ENCODE measurements at places on chromosomes 3 and 15.

- H3K27me3 ChIP-seq: no peaks in the 10 kb centered on the region
- DNase-seq: no peak
- H3K27ac ChIP-seq: no peak overlapping the region
- no peaks in the 10 kb centered on the region for H3K4me1 ChIP-seq
- H3K36me3 ChIP-seq: no peaks in the 10 kb centered on the region
- no peak overlapping the region for H3K4me3 ChIP-seq
Measured at GRCh38 chr3:102614585-102614984, 179.8 kb downstream of the ZPLD1 start.

DNA sequence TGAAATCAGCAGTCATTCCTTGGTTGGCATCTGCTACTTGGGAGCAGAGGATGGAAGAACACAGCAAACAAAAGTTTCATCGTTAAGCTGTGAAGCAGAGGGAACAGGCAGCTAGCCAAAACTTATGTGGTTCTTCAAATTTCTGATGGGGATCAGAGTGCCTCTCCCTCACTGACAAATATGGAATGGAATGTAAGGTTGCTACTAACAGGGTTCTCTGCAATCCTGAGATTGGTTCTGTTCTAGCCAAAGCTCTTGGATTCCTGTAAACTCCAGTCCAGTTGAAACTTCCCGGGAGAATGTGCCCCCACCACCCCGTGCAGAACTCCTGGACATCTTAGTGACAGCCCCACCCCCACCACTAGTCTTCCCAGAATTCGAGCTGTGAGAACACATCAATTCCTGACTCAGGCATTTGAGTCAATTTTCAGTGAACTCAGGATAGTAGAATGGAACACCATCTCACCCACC lies 55.9 kb upstream of the PHLDB2 start:
- peak overlapping the region; percentile 95 for H3K27ac ChIP-seq
- no peaks in the 10 kb centered on the region for H3K27me3 ChIP-seq
- no peak overlapping the region for H3K4me3 ChIP-seq
- DNase-seq: peak; percentile 89
- H3K4me1 ChIP-seq: peaks cover 43% of the 10 kb centered on the region

DNA sequence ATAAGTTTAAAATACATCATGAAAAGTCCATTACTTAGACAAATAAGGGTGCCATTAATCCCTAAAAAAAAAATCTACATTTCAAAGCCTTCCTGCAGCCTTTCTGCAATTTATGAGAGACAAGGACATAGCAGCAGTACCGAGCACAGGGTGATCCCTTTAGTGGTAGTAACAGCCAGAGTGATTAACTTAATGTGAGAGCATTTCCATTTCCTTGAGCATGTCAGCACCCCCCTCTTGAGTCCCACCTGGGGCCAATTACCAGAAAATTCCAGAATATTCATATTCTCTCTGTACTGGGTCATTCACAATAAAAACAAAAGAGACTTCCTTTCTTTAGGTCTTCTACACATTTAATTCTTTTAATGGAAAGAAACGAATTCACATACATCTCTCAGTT lies 546.9 kb upstream of the CCDC54 start:
- no peaks in the 10 kb centered on the region for H3K27me3 ChIP-seq
- DNase-seq: no peak
- no peak overlapping the region for H3K4me3 ChIP-seq
- H3K4me1 ChIP-seq: no peaks in the 10 kb centered on the region
- H3K27ac ChIP-seq: no peak overlapping the region
- H3K36me3 ChIP-seq: no peaks in the 10 kb centered on the region

DNA sequence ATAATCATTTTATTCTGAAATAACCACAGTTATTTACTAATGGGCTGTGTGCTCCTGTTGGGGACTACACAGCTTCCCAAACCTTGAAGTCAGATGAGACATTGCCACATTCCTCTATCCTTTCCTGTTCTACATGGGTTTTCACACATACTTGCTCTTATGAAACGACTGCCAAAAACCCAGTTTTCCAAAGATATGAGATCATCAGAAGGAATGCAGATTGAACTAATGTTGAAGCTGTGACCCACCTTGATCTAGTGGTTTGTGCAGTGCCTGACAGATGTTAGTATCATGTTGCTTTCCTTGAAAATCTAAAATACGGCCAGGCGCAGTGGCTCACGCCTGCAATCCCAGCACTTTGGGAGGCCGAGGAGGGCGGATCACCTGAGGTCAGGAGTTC lies 144.6 kb downstream of the VGLL4 start:
- peaks cover 40% of the 10 kb centered on the region for H3K4me1 ChIP-seq
- peak; percentile 81 for DNase-seq
- H3K4me3 ChIP-seq: no peak overlapping the region
- no peaks in the 10 kb centered on the region for H3K27me3 ChIP-seq
- H3K36me3 ChIP-seq: no peaks in the 10 kb centered on the region

GRCh38 chr3:18245721-18246120 lies 179.4 kb downstream of the SATB1 start:
- no peaks in the 10 kb centered on the region for H3K36me3 ChIP-seq
- H3K4me3 ChIP-seq: no peak overlapping the region
- H3K4me1 ChIP-seq: no peaks in the 10 kb centered on the region
- H3K27me3 ChIP-seq: no peaks in the 10 kb centered on the region
- no peak for DNase-seq
- H3K27ac ChIP-seq: no peak overlapping the region

- H3K27me3 ChIP-seq: no peaks in the 10 kb centered on the region
- H3K27ac ChIP-seq: no peak overlapping the region
- no peaks in the 10 kb centered on the region for H3K36me3 ChIP-seq
- no peak for DNase-seq
Measured at GRCh38 chr3:52859686-52860423, 25.0 kb upstream of the MUSTN1 start.

Measured in PC-9 (cell line).